ENCODE measurements at places on chromosomes 4 and X.
A peak's percentile ranks its signal among the peaks of the same experiment; 100 is the strongest.

- no peak for DNase-seq
Measured at GRCh38 chr4:108044951-108045686, 55.4 kb downstream of the HADH start.

DNA sequence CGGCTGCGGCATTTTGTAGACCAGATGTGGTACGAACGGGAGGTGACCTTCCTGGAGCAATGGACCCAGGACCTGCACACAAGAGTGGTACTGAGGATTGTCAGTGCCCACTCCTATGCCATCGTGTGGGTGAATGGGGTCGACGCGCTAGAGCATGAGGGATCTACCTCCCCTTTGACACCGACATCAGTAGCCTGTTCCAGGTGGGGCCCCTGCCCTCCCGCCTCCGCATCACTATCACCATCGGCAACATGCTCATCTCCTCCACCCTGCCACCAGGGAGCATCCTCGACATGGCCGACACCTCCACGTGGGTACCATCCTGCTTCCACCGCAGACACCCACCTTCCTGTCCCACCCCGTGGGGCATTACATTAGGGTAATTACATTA is 46.2 kb downstream of the SMARCA5 start:
- no peak for DNase-seq

DNA sequence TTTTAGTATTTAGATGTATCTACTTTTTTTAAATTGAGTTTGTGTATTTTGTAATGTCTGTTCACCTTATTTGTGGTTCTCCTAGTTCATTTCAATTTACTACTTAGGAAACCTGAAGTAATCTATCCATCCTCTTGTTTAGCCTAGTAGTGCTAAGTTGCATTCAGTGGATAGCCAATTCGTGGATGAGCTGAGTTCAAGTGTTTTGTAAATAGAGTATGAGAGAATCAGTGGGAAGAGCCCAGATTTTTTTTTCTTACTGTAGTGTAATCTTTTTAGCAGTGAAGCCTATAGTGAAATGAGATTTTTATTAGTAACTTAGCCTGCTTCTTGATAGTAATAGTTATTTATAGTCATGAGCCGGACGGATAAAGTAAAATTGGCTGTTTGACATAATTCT is 21.7 kb downstream of the STAG2 start:
- no peak for DNase-seq

DNA sequence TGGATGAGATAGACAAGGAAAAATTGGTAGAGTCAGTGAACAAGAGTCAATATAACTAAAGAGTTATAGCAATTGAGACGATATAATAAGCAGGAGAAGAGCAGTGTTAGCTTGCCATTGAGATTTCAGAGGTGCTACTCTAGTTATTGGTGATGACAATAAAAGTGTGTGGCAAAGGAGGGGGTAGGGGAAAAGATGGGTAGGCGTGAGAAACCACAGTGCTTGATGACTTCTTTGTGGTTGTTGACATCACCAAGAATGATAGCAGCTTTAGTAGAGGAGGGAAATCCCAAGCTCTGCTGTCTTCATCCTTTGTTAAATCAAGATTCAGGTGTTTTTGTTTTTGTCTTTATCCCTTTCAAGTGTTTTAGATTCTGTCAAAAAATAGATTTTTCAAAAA is 179.9 kb upstream of the PPP3CA start:
- no peak for DNase-seq

DNA sequence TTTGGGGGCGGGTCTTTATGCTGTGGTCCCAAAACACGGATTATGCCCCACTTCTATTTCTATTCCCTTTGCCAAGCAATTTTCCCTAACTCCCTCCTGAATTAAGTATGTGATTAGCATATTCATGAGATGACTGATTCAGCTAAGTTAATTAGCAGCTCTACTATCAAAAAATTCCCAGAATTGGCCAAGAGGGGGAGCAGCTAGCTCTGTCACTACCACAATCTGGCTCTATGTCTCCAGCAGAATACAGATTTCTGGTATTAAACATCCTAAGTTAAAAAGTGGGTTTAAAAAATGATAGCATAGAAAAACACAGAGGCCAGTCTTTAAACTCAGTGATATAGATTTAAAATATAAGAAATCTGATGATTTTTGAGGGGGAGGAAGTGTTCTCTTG is 80.3 kb downstream of the GPC4 start:
- peak; percentile 42 for DNase-seq

DNA sequence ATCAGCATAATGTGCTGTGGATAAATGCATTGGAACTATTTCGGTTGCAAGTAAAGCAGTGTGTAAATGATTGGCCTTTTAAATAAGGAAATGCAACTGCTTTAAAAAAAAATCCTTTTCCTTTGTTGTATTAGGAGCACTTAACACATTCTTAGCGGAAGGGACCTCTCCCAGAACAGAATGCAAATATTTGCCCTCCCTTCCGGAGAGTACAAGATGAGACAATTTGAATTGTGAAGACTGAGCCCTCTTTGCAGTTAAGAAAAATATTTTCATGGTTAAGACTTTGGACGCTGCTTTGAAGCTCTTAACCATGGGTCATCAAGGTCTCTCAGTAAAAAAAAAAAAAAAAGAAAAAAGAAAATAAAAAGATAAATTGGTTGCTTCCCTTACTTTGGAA is 9.5 kb upstream of the NOX1 start:
- no peak for DNase-seq

DNA sequence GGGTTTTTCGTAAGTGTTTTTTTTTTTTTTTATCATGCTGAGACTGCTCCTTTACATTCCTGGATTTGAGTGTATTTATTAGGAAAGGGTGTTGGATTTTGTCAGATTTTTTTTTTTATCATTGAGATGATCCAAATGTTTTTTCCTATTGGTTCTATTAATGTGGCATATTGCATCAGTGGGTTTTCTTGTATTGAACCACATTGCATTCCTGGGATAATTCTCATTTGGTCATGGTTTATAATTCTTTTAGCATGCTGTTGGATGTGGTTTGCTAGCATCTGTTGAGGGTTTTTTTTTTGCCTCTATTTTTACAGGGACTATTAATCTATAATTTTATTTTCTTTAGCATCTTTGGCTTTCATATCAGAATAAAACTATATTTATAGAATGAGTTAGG is 28.8 kb downstream of the COL4A5 start:
- no peak for DNase-seq

GRCh38 chr4:47213971-47214370 is 182.6 kb downstream of the GABRB1 start:
- no peak for DNase-seq

Measured in Kasumi-1 (cell line).